Esophagus squamous epithelium (tissue), 5 donors: ENCODE measurements at places on chromosomes 6 and 20.
A peak's percentile ranks its signal among the peaks of the same experiment; 100 is the strongest.

- no peaks in the 10 kb centered on the region for H3K27me3 ChIP-seq
- H3K36me3 ChIP-seq = peaks cover 16% of the 10 kb centered on the region
- peaks cover 25% of the 10 kb centered on the region for H3K4me1 ChIP-seq
- no peak for DNase-seq
- no peak overlapping the region for H3K4me3 ChIP-seq
These were observed 5.7 kb downstream of the FOXO3 start for GRCh38 chr6:108566406-108566805.

- H3K4me1 ChIP-seq = no peaks in the 10 kb centered on the region
- no peak overlapping the region for H3K4me3 ChIP-seq
- no peak overlapping the region for H3K27ac ChIP-seq
- no peaks in the 10 kb centered on the region for H3K36me3 ChIP-seq
- no peak for DNase-seq
These were observed 5.9 kb upstream of the CPXM1 start for GRCh38 chr20:2806351-2806701.

DNA sequence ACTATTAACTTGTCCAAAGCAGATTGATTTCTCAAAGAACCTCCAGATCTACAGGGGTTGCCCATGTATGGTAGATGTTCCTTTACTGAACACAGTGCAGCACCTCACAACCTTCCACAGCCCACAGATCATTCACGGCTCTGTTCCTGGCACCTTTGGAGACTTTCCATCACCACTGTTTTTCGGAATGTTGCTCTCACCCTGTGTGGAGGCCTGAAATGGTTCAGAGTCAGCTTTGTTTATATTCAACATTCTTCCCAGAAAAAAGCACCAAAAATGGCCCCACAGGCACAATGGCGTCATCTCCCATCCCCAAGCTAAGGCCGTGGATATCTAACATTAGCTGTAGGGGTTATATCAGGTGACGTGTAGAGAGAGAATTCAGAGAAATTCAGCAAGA, 74.7 kb downstream of the DHX35 start:
- H3K27me3 ChIP-seq = no peaks in the 10 kb centered on the region
- H3K4me3 ChIP-seq = no peak overlapping the region
- peaks cover 17% of the 10 kb centered on the region for H3K36me3 ChIP-seq
- H3K4me1 ChIP-seq = peaks cover 2% of the 10 kb centered on the region
- peak overlapping the region; percentile 72 for H3K27ac ChIP-seq

- no peak overlapping the region for H3K27ac ChIP-seq
- peaks cover 7% of the 10 kb centered on the region for H3K4me1 ChIP-seq
- H3K4me3 ChIP-seq = no peak overlapping the region
- no peak for DNase-seq
- no peaks in the 10 kb centered on the region for H3K27me3 ChIP-seq
These were observed 99.5 kb upstream of the BHLHE23 start for GRCh38 chr20:63106108-63106764.

DNA sequence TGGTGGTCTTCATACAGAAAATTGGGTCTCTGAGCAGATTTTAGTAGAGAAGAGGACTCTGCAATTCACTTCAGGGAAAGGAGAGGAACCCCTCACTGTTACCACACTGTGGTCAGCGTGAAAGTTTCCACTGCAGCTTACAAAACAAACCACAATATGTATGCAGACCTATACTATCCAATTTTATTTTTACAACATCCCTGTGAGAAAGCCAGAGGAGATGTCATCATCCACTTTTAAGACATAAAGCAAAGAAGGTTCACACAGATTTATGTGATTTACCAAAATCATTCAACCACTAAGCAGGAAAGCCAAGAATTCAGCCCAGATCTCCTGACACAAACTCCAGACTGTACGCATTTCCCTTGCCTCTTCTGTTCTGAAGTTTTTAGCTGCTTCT, 442.4 kb downstream of the FRK start:
- no peak overlapping the region for H3K4me3 ChIP-seq
- H3K27ac ChIP-seq = no peak overlapping the region
- DNase-seq = no peak
- no peaks in the 10 kb centered on the region for H3K36me3 ChIP-seq
- H3K27me3 ChIP-seq = no peaks in the 10 kb centered on the region

GRCh38 chr6:143880412-143880811, 16.1 kb downstream of the ZC2HC1B start:
- no peak overlapping the region for H3K4me3 ChIP-seq
- H3K27ac ChIP-seq = no peak overlapping the region
- H3K4me1 ChIP-seq = no peaks in the 10 kb centered on the region
- no peaks in the 10 kb centered on the region for H3K27me3 ChIP-seq
- no peaks in the 10 kb centered on the region for H3K36me3 ChIP-seq
- no peak for DNase-seq
